ENCODE measurements at places on chromosomes 1 and 21. TPM values are rescaled to one million over a fixed set of nuclear protein-coding genes. Genes with fewer than 3 reads are reported as not detected.

Gene APCS
- not detected for total RNA-seq

Gene ADAMTS1
- 0.10 TPM for total RNA-seq

Gene MYBPH
- total RNA-seq, result not detected

Gene PM20D1
- not detected for total RNA-seq
